HT-29 (cell line): ENCODE measurements at places on chromosomes 1 and 21. TPM values are rescaled to one million over a fixed set of nuclear protein-coding genes. Genes with fewer than 3 reads are reported as not detected.

DNA sequence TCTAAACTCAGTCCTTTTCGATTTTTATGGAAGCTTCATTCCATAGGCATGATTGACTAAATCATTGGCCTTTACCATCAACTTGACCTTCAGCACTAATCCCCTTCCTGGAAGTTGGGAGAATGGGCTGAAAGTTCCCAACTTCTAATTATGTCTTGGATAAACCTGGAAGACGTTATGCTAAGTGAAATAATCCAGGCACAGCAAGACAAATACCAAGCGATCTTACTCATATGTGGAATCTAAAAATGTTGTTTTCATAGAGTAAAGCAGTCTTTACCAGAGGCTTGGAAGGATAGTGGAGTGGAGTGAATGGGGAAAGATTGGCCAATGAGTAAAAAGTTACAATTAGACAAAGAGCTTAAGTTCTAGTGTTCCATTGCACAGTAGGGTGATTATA, 1453.2 kb downstream of the PLA2G4A start:
- DNase-seq: no peak

DNA sequence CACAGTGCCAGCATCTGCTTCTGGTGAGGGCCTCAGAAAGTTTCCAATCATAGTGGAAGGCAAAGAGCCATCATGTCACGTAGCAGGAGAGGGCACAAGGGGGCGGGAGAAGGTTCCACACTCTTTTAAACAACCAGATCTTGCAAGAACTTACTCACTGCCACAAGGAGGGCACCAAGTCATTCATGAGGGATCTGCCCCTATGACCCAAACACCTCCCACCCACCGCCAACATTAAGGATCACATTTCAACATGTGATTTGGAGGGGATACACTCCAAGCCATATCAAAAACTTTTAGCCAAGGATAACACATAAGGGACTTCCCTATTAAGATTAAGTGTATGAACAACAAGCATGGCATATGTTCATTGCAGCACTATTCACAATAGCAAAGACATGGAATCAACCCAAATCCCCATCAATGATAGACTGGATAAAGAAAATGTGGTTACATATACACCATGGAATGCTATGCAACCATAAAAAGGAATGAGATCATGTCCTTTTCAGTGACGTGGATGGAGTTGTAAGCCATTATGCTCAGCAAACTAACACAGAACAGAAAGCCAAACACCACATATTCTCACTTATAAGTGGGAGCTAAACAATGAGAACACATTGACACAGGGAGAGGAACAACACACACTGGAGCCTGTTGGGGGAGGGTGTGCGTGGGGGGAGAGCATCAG, 19.9 kb upstream of the SLC35F3 start:
- no peak for DNase-seq

DNA sequence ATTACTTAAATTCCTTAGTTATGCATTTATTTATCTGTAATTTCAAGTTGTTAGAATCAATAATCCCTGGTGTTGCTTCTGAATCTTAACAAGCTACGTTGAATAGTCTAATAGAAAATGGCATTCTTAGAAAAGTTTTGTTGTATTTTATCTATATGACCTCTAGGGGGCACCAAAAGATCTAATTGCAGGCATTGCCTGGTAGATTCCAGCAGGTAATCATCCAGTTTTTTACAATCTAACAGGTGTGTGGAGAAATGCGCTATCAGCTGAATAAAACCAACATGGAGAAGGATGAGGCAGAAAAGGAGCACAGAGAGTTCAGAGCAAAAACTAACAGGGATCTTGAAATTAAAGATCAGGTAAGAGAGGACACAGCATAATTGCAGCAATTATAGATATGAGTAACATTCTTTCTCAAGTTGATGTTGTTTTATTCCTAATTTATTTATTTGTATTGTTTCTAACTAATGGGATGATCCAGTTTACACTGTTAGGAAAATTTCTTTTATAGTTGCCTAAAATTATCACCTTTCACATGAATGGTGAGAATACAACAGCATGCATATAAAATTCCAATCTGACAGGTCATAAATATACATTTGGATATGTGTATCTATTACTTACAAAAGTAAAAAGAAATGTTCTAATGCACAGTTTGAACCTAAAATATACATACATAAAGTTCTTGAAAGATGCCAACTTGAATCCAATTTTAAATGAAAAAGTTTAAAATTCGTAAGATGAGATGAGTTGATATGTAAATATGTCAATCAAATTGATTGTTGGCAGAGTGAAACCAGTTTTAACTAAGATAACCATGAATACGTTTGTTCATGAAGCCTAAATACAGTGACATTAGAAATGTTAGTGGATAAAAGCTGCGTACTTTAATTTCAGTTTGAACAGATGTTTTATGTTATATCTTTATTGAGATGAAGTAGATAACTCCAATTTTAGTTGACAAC, 88.4 kb downstream of the SDCCAG8 start:
- DNase-seq: peak; percentile 60

DNA sequence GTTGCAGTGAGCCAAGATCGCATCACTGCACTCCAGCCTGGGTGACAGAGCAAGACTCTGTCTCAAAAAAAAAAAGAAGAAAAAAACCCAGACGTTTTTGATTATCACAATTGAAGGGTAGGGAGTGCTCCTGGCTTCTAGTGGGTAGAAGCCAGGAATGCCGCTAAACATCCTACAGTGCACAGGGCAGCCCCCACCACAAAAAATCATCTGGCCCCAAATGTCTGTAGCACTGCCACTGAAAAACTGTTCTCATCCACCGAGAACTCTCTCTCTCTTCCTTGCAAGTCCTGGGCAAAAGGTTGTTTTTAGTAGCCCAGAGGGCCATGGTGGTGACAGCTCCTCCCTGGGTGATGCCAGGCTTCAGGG, 35.6 kb upstream of the GPR157 start:
- DNase-seq: no peak

GRCh38 chr1:110541906-110542395, 23.0 kb upstream of the KCNA10 start:
- no peak for DNase-seq

DNA sequence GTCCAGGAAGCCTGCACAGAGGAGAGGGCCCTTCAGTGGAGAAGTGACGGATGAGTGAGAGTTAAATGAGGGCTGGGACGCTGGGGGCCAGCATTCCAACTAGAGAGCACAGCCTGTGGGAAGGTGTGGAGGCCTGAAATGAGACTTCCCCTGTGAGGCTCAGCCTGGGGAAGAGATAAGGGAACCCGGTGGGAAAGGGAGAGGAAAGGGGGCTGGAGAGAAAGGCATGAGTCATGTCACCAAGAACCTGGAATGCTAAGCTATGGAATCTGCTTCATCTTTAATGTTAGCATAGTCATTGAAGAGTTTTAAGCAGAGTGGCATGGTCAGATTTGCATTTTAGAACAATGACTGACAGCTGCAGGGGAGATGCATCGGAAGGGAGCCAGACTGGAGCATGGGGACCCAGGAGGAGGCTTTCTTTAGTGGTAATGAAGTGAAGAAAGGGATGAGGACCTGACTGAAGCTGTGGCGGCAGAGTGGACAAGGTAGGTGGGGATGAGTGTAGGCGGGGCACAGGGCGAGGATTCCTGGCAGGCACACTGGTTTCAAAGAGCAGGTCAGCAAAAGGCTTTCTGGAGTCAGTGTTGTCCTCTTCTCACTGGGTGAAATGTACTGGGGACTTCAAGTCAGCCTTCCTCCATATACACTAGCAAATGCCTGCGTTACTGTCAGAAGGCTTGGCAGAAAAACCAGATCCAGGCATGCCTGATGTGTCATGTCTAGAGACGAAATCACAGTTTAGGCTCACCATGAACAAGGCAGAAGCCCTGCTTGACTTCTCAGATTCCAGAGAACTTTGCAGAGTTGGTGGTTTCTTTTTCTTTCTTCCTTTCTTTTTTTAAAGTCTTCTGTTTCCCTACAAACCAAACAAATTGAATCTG, 8.0 kb downstream of the RGL1 start:
- no peak for DNase-seq

The BCL2L15 gene
- total RNA-seq: 18.2 and 23.4 TPM in 2 replicates

The GREM2 gene
- not detected in 2 replicates for total RNA-seq
